Activated gamma-delta T cell (primary cell): ENCODE measurements at places on chromosomes 6 and 20.

DNA sequence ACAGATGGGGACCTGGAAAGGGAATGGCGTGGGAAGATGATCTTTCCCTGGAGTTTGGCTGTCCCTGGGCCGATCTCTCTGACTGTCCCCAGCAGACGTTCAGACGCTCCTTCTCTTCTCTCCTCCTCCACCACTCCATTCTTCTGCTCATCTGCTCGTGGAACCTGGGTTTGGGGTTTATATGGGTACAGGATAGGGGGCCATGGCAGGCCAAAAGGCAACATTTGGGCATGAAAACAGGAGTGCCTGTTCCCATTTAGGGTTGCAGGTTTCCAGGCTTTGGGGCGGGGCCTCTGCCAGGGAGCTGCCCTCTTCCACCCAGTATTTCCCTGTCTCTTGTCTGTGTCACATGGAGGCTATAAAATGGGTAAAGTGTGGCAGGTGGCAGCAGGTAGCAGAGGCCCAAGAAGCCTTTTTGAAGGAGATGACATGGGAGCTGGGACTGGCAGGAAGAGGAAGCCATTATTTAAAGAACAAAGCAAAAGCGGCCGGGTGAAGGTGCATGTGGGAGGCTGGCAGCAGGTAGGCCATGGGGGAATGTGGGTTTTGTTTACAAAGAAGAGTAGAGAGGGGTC, 203.7 kb downstream of the BMP7 start:
- no peak for DNase-seq

DNA sequence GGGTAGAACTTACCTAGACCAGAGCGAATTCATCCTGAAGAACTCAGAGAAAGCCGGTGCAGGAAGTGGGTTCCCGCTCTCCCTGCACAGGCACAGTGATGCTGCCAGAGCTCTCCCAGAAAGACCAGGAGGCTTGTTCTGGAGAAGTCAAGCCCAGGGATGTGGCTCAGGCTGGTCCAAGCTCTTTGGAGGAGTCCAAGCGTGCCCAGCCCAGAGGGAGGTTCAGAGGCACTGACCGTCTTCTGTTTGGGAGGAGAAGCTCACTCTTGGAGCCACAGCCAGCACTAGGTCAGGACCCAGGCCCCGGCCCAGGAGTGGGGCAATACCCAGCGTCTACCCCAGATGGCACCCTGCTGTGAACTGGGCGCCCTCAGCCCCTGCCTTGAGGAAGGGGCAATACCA, 1.5 kb upstream of the PMEPA1 start:
- no peak for DNase-seq

- no peak for DNase-seq
Observed at GRCh38 chr6:74941424-74941823, 264.4 kb downstream of the COL12A1 start.

- no peak for DNase-seq
Observed at GRCh38 chr20:45407783-45408645, at the start of gene DBNDD2. Gene DBNDD2, plus strand, starts transcription at chr20:45408289. Its CDS starts 179 bp downstream, at chr20:45408468.

DNA sequence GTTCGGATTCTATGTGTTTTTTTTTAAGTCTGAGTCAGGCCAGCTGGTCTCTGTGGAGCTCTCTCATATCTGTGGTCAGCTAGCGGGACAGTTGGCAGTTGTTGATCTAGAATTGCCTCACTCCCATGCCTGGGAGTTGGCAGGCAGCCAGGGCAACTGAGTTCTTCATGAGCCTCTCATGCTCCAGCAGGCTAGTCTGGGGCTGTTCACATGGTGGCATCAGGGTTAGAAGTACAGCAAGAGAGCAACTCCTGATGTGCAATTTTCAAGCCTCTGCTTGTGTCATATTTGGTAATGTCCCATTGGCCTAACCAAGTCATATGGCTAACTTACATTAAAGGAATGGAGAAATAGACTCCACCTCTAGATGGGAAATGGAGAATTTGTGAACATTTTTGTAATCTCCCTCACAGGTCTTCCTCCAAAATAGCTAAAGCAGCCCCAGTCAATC, 6.7 kb upstream of the IFT52 start:
- no peak for DNase-seq

DNA sequence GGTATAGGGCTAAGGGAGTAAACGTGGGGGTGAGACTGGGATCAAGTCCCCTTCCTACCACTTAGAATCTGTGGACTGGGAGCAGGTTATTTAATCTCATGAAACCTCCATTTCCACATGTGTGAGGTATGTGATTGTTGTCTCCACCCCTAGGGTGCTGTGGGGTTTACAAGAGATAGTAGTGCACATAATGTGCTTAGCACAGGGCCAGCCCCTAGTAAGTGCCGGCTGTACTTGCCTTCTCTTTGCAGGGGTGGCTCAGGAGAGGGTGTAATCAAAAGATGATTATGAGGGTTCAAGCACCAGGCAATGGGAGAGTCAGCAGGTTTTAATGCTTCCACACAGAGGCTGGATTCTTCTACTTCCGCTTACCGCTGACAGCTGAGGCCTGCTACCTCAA, 6.9 kb downstream of the NT5E start:
- no peak for DNase-seq

DNA sequence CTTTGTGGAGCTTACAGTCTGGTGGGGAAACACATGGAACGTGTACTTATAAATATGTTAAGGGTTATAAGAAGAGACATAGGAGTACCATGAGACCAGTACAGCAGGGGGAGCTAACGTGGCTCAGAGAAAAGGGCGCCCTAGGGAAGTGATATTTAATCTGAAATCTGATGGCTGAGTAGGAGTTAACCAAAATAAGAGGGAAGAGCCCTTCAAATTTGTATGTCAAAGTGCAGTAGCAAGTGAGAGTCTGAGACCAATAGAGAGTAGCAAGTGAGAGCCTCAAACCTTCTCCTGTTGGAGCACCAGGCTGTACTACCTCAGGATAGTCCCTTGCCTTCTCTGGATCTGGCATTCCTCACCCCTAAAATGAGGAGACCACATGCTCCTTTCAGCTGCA, 6.1 kb upstream of the PKIG start:
- DNase-seq: no peak

- DNase-seq: no peak
Observed at GRCh38 chr20:37823296-37823980, 79.5 kb upstream of the VSTM2L start.

DNA sequence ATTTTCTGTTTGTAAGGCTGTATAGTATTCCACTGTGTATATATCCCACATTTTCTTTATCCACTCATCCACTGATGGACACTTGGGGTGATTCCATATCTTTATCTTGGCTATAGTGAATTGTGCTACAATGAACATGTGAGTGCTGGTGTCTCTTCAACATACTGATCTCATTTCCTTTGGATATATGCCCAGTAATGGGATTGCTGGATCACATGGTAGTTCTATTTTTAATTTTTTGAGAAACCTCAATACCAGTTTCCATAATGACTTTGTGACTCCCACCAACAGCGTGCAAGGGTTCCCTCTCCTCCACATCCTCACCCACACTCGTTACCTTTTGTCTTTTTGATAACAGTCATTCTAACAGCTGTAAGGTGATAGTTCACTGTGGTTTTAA, 166.0 kb downstream of the ARHGAP18 start:
- no peak for DNase-seq

- no peak for DNase-seq
Observed at GRCh38 chr20:10432079-10432478, 1.9 kb downstream of the MKKS start.

DNA sequence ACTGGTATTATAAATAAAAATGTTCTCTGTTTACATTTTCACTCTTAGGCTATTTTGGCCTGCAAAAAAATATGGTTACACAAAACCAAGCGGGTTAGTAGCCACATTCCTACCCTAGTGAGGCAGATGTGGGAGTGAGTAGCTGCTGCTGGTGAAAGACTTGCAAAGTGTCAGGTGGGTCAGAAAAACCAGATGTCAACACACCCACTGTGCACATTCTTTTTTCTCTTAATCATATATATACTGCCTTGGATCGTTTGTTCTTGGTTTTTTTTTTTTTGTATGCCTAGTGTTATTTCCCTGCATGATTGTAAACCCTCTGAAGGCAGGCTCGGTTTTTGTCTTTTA, 68.0 kb upstream of the TFB1M start:
- no peak for DNase-seq

DNA sequence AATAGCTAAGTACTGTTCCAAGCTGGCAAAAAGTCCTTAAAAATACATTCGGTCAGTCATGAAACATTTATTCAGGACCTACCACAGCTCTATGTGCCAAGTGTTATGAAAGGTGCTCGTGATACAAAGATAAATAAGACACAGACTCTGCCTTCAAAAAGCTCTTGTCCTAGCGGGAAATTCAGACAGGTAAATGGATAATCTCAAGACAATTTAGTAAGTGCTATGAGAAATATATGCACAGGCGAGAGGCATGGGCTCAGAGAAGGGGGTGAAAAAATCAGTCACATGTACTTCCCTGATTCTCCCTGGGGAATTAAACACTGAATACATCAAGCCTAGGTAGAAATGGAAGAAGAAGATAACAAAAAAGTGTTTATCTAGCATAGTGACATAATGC, 49.8 kb upstream of the HEY2 start:
- no peak for DNase-seq

GRCh38 chr6:119280668-119281067, 68.9 kb downstream of the MAN1A1 start:
- DNase-seq: no peak

DNA sequence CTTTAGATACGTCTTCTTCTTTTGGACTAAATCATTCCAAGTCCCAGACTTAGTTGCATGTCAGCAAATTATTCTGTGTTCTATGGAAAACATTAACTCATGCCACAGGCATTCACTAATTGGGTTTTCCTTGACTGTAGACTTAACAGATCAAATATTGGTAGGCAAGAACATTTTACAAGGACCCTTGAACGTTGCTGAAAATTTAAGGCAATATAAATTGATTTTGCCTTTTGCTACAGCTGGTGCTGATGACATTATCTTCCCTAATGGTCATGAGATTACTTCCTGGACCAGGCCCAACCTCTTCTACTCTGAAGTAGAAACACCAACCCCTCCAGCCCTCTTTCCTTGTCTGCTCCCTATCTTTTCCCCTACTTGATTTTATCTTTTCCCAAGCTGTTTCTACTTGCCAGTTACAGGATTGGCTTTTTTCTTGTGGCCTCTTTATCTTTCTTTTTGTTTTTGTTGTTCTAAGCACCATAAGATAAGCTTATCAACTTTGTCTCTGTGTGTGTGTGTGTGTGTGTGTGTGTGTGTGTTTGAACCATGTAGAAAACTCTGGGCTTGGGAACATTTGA, 514.0 kb upstream of the SOX4 start:
- DNase-seq: no peak

GRCh38 chr6:14781772-14782525, 463.9 kb upstream of the JARID2 start:
- DNase-seq: no peak

DNA sequence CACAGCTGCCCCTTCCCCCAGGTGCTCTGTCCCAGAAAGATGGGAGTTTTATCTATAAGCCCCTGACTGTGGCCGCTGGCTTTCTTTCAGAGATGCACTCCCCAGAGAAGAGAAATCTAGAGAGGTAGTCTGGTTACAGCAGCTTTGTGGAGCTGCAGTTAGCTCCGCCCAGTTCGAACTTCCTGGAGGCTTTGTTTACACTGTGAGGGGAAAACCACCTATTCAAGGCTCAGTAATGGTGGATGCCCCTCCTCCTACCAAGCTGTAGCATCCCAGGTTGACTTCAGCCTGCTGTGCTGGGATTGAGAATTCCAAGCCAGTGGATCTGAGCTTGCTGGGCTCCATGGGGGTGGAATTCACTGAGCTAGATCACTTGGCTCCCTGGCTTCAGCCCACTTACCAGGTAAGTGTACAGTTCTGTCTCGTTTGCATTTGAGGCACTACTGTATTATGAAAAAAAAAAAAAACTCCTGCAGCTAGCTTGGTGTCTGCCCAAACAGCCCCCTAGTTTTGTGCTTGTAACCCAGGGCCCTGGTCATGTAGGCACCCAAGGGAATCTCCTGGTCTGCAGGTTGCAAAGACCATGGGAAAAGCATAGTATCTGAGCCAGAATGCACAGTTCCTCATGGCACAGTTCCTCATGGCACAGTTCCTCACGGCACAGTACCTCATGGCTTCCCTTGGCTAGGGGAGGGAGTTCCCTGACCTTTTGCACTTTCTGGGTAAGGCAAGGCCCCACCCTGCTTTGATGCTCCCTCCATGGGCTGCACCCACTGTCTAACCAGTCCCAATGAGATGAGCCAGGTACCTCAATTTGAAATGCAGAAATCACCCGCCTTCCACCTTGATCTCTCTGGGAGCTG, 275.0 kb downstream of the CENPW start:
- no peak for DNase-seq

DNA sequence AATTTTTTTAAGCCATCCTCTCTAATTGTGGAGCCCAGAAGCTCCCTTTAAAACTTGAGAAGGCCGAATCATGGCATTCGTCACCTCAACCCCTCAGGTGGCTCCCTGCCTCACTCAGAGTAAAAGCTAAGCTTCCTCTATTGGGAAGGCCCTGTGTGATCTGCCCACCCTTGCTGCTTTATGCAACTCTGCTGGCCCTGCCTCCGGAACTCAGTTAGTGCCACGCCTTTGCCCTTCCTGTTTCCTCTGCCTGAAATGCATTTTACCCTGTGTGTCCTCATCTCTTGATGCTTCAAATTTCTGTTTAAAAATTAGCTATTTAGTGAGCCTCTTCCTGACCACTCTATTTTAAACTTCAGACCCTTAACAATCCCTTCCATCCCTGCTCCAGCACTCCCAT, 5.7 kb downstream of the PACRG start:
- no peak for DNase-seq

DNA sequence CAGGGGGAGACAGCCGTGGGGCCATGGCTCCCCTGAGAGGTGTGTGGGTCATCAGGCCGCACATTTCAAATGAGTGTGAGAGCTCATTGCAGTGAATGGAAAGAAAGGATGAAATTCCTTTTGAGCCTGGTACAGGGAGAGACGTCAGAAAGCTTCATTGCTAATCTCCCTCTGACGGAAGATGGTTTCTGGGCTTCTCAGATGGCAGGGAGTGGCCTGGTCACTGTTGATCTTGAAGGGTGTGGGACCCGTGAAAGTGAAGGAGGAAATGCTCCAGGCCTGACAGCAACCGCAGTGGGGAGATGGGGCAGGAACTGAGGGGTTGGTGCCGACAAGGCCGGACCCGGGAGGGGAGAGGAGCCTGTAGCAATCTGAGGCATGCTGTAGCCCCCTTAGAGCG, 127.4 kb downstream of the MYLK4 start:
- DNase-seq: no peak

DNA sequence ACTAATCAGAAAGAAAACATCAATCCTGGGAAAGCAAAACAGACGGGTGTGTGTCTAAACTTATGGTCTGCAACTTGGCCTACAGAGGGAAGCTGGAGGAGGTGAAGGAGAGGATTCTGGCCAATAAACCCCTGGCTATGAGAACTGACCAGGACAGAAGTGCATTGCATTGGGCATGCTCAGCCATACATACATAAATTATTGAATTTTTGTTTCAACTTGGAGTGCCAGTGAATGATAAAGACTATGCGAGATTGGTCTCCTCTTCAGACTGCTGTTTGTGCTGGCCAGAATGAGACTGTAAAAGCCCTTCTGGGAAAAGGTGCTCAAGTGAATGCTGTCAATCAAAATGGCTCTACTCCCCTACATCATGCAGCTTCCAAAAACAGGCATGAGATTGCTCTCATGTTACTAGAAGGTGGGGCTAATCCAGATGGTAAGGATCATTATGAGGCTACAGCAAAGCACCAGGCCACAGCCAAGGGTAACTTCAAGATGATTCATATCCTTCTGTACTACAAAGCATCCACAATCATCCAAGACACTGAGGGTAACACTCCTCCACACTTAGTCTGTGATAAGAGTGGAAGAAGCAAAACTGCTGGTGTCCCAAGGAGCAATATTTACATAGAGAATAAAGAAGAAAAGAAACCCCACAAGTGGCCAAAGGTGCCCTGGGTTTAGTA, 17.4 kb downstream of the ADNP start:
- no peak for DNase-seq

GRCh38 chr20:50438986-50439407, 71.2 kb upstream of the PTPN1 start:
- no peak for DNase-seq

- no peak for DNase-seq
Observed at GRCh38 chr20:16018881-16019280, 554.4 kb downstream of the KIF16B start.
